KG1 (cell line): ENCODE measurements at places on chromosomes 6 and 20.

DNA sequence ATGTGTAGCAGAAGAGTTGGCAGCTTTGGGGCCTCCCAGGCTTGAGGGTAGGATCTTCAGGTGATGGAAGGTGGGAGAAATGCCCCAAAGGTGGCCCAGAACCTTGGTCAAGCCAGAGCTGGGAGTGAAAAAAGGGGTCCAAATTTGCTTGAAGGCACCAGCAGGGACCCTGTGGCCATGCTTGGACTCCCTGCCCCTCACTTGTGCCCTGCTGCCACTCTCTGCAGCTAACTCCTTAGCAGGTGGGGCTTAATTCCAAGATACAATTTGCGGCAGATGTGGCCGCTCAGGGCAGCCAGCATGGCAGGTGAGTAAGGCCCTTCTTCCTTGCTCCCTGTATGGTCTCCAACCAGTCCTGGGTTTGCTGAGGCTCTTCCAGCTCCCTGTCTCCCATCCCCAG is 285.0 kb upstream of the RNF24 start:
- no peak for DNase-seq

- no peak for DNase-seq
Observed at GRCh38 chr6:10769419-10769818, 21.8 kb downstream of the TMEM14B start.

- no peak for DNase-seq
Observed at GRCh38 chr6:71277926-71278600, 10.5 kb upstream of the OGFRL1 start.

GRCh38 chr6:2575236-2575635 is 175.5 kb downstream of the MYLK4 start:
- no peak for DNase-seq

DNA sequence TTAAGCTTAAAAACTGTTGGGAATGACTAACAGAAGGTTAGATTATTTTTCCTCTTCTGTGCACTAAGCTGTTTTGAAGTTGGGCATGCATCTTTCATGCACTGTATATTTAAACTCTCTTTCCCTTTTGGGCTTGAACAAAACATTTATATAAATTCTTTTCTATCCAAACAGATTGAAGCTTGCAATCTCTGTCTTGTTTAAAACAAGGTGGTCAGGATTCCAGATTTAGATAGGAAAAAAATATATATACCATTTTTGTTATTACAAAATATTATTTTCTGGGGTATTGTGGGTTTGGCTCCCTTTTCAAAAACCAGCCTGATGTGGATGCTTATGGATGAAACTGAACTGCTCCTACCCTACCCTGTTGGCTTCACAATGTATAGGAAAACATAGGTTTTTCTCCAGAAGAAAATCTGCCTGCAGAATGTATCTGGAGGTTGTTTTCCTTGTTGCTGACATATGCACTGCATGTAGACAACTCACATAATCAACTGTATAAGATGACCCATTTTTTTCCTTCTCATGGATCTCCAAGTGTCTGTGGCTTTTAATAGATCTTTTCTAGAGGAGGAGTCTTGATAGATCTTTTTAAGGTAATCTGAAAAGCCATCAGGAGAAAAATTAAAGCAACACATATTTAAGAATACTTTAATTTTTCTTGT is 146.3 kb downstream of the PRL start:
- DNase-seq: no peak

DNA sequence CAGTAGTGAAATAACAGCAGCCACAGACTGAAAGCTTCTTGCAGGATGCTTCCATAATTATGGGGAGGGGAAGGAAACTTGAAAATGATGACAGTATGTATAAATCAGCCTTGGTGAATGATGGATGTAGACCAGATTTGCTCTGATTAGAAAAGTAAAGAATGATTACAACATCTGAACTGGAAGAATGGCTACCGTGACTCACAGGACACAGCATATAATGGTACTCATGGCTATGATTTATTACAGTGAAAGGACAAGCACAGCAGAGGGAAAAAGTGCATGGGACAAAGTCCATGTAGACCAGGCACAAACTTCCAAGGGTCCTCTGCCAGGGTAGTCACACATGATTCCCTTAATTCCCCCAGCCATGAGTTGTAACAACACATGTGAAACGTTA is 70.7 kb upstream of the POPDC3 start:
- no peak for DNase-seq

- DNase-seq: no peak
Observed at GRCh38 chr6:141925001-141925400, 207.7 kb upstream of the GJE1 start.

- no peak for DNase-seq
Observed at GRCh38 chr20:31918466-31919105, 33.3 kb downstream of the PDRG1 start.

GRCh38 chr20:46649965-46650542 is 1.2 kb downstream of the SLC13A3 start:
- DNase-seq: no peak

DNA sequence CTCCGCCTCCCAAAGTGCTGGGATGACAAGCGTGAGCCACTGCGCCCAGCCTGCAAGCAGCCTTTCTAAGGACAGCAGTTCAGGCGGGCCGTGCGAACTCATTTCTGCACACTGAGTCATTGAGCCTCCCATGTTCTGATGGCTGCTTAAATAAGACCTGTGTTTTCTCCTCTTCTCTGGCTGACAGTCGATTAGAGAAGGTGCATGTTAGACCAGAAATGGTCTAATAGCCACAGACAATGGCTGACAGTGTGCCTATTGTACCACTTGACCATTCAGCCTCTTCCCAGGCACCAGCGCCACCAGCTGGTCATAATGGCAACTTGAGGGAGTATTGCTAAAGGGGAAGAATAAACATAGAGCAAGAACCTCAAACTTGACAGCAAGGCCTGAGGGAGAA is 6.2 kb downstream of the CST11 start:
- DNase-seq: no peak

DNA sequence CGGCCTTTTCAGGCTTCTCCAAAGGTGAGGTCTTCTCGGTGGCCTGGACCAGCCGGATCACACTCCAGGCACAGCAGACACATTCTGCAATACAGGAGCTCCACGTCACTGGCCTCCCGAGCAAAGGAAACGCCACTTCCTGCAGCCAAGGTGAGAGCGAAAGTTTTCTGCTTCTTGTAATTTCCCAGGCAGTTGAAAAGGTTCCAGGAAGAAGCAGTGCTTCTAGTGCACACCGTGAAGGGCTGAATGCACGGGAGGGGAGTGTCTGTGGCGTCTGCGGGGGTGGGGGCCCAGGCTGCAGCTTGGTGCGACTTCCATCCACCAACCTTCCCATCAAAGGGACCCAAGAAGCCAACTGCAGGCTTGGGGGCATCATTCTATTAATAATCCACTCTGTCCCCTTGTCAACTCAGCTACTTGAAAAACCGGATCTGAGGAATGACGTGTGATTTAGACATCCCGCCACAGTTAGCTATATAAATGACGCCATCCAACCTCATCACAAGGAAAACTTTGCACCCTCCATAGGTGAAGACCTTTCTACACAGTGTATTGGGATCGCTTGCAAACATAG is 61.1 kb downstream of the NFATC2 start:
- DNase-seq: no peak

- peak; percentile 37 for DNase-seq
Observed at GRCh38 chr6:160520043-160520904, 143.8 kb downstream of the LPA start.

DNA sequence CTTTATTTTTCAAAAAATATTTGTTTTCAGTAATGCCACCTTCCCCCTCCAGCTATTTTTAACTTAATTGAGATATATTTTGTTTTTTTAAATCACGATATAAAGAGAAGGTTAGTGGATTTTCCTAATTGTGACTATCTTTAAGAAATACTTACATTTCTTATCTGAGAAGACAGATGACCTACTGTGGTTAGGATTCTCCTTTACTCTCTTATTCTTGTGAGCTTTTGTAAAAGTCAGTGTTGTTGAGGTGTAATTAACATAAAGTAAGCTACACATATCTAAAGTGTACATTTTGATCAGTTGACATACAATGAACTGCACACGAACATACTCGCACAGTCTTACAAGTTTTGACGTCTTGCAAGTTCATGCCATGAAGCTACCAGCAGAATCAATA is 144.7 kb downstream of the FARS2 start:
- no peak for DNase-seq

DNA sequence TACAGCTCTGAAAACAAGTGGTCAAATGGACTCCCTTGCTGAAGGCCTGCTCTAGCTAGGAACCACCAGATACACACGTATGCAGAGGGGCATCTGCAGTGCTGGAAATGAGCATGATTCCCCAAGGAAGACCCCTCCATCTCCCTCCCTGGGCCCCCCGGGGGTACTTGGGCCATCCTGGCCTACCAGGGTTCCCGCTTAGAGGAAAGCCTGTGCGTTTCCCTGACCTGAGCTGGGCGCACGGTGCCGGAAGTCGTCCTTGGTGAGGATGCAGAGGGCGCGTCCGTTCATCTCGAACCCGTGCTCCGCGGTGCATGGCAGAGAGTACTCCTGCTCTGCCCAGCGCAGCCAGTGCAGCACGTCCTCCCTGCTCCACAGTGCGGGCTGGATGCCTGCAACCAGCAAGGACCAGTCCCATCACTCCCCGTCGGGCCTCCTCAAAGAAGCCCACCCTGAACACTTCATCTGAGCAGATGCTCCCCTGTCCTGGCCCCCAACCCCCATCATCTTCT is 11.8 kb downstream of the ETV7 start:
- DNase-seq: no peak

- no peak for DNase-seq
Observed at GRCh38 chr20:10465135-10465534, 30.0 kb downstream of the SLX4IP start.

- no peak for DNase-seq
Observed at GRCh38 chr6:33392979-33393378, 1.4 kb downstream of the KIFC1 start.

GRCh38 chr6:30990422-30991086 is 7.0 kb downstream of the MUC21 start:
- no peak for DNase-seq

GRCh38 chr6:95127261-95127660 is 450.1 kb upstream of the MANEA start:
- no peak for DNase-seq

GRCh38 chr20:50304923-50305635 is 114.4 kb downstream of the CEBPB start:
- no peak for DNase-seq

- no peak for DNase-seq
Observed at GRCh38 chr6:42404484-42404883, 47.2 kb downstream of the TRERF1 start.

- DNase-seq: no peak
Observed at GRCh38 chr20:40233406-40233805, 455.6 kb downstream of the MAFB start.

GRCh38 chr6:143000811-143001210 is 55.8 kb upstream of the HIVEP2 start:
- DNase-seq: no peak

GRCh38 chr20:60236613-60237012 is 278.4 kb downstream of the CDH26 start:
- DNase-seq: no peak

DNA sequence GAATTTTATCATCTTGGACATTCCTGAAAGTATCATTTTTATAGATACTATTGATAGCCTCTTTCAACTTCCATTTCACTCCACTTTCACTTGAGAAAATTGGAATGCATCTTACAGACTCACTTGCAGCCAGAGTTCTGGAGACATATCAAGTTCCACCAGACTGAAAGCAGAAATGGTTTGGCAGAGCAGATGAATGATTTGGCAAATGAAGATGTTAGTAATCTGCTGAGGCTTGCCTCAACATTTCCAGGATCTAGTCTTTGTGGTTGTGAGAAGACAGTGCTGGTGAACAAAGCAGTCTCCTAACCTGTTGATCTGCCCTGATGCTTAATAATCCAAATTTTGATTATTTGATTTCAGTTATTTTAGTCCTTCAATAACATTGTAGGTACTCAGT is 202.6 kb downstream of the TRDN start:
- no peak for DNase-seq

- DNase-seq: no peak
Observed at GRCh38 chr6:101595276-101595675, 201.8 kb downstream of the GRIK2 start.

- no peak for DNase-seq
Observed at GRCh38 chr6:64930681-64931080, 776.3 kb downstream of the EYS start.

DNA sequence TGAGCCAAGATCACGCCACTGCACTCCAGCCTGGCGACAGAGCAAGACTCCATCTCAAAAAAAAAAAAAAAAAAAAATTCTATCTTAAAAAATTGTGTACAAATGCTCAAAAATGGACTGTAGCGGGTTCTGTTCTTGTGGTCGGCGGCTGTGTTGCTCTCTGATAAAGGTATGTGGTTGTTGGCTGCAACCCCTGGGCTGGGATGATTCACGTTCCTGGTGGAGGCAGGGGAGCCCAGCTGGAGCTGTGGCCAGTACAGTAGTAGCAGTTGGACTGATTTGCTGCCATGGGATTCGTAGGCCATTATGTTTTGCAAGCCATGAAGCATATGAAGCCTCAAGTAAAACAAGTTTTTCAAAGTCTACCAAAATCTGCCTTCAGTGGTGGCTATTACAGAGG is 22.3 kb downstream of the MDN1 start:
- DNase-seq: no peak

DNA sequence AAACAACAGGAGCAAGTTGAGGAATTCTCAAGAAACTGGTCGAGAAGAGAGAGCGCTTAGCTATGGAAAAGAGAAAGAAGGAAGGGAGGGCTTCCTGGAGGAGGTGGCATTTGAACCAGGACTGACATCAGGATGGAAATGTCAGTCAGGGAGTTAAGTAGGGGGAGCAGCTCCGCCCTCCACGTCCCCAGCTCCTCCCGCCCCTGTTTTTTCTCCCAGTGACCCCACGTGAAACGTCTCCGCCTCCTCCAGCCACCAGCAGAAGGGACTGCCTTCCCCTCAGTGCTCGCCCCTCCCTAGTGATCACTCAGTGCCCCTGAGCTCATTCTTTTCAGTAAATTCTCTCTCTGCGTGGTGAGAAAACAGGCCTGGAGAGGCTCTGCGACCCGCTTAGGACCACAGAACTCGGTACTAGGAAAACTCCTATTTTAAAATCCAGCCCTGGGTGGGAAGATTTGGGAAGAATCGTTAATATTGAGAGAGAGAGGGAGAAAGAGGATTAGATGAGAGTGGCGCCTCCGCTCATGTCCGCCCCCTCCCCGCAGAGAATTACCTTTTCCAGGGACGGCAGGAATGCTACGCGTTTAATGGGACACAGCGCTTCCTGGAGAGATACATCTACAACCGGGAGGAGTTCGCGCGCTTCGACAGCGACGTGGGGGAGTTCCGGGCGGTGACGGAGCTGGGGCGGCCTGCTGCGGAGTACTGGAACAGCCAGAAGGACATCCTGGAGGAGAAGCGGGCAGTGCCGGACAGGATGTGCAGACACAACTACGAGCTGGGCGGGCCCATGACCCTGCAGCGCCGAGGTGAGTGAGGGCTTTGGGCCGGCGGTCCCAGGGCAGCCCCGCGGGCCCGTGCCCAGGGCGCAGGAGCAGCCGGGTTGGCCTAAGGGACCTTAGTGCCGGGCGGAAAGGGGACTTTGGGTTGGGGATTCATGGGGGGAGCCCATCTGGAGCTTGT is 4.6 kb downstream of the HLA-DPB1 start:
- no peak for DNase-seq

DNA sequence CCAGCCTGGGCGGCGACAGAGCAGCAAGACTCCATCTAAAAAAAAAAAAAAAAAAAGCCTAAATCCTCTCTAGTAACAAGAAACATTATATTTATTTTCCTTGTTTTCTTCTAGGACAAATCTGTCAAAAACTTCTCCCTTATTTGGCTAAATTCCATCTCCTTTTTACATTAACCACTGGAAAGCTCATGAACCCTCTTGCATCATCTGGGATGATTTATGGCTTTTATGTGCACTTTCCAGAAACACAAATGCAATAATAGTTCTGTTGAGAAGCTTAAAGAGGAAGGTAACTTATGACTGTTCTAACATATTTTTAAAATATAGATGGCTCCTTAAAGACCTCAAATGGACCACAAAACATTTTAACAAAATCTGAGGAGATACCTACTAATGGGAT is 526.1 kb upstream of the SPTLC3 start:
- DNase-seq: no peak
